ENCODE measurements at places on chromosomes 6 and 20.
A peak's percentile ranks its signal among the peaks of the same experiment; 100 is the strongest.

GRCh38 chr6:8387942-8388437 lies 47.4 kb downstream of the SLC35B3 start:
- DNase-seq = no peak

DNA sequence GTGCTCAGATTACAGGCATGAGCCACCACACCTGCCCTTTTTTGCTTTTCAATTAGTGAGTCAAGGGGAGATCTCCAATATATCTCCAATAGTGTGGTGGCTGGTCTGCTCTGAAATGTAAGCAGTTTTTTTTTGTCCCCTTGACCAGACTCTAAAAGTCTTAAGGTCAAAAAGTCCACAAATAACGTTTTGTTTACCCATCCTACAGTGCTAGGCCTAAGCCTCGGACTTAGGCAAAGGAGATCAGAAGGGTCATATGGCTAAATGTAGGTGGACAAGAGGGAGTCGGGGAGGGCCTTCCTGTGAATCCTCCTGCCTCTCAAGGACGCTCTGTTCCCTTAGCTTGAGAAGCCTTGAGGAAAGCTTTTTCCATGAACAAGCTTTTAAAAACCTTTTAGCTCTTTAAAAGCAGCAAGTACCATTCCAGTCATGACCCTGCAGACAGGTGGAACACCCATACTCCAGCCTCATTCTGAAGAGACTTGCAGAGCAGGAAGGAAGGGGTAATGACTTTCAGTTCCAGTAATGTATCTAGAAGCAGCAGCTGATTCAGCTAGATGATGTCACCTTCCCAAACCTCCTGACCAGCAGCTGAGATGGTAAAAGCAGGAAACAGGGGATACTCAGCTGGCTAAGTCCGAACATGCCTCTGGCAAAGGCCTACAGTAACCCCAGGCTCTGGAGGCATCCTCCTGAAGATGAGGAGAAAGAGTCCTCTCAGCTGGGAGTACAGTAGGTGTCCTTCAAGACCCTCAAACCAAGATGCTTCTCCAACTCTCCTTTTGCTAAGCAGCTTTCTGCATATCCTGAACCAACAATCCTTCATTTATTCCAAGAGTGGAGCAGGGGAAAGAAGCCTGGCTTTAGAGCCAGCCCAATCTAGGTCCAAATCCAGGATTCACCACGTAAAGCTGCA lies 23.6 kb downstream of the BCL2L1 start:
- DNase-seq = peak; percentile 93

DNA sequence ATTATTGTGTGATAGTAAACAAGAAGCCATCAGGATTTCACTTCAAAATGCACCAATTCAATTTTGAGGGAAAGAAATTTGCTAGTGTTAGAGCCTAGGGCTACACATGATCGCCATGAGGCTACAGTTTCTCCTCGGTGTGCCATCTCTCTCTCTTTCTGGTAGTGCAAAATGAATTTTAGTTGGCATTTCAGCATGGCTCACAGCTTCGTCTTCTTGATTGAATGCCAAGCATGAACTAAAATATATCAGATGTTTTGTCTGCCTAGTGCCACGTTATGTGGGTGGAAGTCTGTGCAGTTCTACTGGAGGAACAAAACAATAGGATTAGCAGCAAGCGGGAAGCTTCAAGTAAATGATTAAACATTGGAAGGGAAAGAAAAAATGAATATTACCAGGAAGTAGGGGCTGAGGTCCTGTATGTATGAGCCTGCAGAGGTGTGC lies 6.8 kb upstream of the MRAP2 start:
- no peak for DNase-seq

DNA sequence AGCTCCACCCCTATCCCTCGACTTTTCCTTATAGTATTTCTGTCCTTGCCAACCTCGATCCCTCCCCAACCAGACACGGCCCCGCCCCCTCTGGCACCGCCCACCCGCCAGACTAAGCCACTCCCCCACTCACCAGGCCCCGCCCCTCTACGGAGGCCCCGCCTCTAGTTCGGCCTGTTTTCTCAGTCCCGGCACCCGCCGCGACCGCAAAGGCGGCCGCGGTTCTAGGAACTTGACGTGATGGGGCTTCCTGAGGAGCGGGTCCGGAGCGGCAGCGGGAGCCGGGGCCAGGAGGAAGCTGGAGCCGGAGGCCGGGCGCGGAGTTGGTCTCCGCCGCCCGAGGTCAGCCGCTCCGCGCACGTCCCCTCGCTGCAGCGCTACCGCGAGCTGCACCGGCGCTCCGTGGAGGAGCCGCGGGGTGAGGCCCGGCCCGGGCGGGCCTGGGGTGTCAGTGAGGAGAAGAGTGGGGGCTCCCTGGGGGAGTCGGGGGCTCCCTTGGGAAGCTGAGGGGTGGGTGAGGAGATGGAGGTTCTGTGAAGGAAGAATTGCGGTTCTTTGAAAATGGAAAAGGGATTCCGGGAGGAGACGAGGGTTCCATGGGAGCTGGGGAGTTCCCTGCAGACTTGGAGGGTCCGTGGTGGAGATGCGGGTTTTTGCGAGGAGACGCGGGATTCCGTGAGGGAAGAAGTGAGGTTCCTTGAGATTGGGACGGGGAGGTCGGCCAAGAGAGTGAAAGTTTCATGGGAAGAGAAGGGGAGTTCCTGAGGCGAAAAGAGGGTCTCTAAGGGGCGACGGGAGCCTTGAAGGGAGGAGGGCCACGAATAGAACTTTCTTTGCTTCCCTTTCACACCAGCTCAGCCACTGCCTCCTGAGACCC lies at the start of gene ACSS2:
Gene ACSS2, plus strand, starts transcription at position 207 of the 877 bp plus-strand sequence. Its CDS starts 34 bp downstream, at position 241.
- DNase-seq = peak; percentile 17
